ENCODE measurements at places on chromosomes 16 and 17.

- DNase-seq, result no peak
Observed at GRCh38 chr17:65323049-65323448, 185.9 kb downstream of the RGS9 start.

- no peak for DNase-seq
Observed at GRCh38 chr17:39777534-39778365, 40.0 kb downstream of the GRB7 start.

- no peak for DNase-seq
Observed at GRCh38 chr17:55757659-55758058, 6.8 kb downstream of the PCTP start.

GRCh38 chr17:81306491-81306890, 11.4 kb upstream of the SLC38A10 start:
- DNase-seq, result no peak

GRCh38 chr16:12283596-12283995, 307.1 kb downstream of the SNX29 start:
- DNase-seq, result no peak

DNA sequence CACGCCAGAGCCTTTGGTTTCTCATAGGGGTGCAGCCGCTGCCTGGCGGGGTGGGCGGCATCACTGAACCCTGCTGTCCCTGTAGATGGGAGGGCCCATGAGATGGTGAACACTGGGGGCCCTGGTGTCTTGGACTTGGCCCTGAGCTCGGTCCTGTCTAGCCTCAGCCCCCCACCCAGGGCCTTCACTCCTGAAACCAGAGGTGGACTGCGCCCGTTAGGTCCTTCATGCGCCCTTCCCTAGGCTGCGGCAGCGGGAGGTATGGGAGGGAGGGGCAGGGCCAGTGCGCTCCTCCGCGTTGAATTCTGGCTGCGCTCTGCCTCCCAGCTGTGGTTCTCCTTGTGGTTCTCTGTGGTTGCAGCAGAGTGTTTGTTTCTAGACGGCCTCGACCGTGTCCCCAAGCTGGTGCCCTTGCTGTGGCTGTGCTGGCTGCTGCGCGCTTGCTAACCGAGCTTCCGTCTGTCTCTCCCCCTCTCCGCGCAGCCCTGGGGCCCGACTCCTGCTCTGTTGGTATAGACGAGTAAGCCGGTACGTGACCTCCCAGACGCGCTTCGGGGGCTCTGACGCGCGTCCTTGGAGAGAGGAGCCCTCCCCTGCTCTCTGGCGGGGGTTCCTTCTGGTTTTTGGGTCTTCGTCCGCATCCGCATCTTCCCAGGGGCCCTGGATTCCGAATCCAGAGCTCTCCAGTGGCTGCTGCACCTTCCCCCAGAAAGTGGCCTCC, 7.4 kb upstream of the NUDT16L1 start:
- DNase-seq, result no peak

GRCh38 chr16:30068750-30069610, 3.4 kb downstream of the ALDOA start:
- no peak for DNase-seq

DNA sequence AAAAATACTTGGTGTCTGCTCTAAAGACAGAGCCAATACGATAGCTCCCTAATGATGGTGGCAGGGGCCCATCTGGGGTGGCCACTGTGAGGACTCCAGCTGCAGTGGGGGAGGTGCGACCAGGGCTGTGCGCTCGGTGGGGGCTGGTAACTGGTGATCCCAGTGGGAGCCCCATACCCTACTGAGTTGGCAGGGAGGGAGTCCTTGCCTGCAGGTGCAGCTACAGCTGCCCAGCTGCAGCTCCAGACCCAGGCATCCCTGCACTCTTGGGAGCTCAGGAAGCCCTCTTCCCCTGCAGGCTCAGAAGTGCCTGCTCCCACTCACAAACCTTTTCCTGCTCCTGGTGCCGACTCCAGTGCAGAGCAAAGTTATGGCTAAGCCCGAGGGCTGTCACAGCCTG, 31.2 kb upstream of the KIF2B start:
- DNase-seq, result no peak

DNA sequence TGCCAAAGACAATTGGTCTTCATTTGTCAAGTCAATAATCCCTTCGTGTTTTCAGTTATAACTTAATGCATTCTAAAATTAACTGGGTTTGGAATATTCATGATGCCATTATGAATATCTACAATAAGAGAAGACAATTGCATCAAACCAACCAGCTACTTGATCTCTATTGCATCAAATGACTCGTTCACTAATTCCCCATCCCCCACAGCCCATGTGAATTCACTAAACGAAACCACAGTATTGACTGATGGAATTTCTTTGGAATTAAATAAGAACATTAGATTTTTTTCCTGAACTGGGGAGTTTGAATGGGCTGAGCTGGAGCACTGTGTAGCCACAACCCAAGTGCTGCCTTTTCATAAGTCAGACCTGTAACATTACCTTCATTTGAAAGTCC, 65.3 kb downstream of the HS3ST3B1 start:
- DNase-seq, result no peak

DNA sequence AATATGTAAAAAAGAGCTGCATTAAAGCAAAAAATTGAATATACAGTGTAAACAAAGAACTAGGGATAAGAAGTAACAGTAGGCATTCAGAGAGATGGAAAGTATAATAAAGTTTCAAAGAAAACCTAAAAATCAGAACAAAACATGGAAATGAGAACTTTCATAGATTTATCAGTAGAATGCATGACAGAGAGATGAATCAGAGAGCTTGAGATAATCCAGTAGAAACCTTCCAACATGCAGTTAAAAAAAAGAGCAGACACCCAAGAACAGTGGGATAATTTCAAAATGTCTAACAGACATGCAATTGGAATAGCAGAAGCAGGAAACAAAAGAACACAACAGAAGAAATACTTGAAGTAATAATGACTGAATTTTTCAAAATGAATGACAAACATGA, 1384.2 kb downstream of the CDH11 start:
- no peak for DNase-seq

DNA sequence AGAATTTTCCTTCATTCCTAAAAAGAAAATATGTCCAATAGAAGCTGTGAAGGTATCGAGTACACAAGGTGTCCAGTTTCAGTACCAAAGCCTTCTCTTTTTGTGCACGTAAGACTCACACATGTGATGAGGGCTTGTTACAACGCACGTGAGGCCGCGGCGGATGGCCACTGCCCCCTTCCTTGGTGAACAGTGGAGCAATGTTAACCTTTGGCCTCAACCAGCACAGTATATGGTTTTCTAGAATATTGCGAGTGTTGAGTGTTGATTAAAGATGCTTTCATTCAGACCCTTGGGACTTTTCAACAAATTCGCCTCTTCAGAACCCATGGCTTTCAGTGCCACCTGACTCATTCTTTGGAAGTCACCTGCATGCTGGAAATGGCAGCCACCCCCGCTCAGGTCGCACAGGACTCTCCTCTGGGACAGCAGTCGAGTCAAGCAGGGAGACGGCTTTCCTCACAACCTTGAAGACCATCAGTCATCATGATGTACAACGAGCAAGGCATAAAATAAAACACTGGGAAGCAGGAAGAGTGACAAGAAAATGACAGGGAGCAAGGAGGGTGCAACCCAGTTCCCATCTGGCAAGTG, 14.5 kb downstream of the MAP1LC3B start:
- DNase-seq, result peak; percentile 11

DNA sequence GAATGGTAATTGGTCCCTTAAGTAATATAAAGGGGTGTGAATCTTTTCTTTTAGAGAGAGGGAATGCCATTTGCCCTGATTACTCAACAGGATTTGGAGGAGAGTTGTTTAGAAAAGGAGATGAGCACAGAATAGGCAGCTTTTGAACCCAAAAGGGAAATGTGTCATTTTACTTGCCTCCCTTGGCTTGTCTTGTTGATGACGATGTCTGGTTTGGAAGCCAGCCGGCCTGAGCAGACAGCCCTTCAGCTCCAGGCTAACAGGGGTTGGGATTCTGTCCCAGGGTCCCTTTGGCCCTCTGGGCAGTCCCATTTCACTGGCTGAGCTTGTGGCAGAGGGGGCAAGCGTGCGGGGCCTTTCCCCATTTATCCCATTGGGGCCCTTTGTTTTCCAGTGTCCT, 22.3 kb upstream of the PRKAR1A start:
- DNase-seq, result no peak

DNA sequence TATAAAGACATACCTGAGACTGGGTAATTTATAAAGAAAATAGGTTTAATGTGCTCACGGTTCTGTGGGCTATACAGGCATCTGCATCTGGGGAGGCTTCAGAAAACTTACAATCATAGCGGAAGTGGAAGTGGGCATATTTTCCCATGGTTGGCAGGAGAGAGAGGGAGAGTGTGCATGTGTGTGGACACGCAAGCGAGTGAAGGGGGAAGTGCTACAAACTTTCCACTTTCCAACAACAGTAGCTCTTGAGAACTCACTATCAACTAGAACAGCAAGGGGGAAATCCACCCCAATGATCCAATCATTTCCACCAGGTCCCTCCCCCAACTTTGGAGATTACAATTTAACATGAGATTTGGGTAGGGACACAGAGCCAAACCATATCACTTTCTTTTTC, 11.1 kb downstream of the TAOK1 start:
- DNase-seq, result no peak

DNA sequence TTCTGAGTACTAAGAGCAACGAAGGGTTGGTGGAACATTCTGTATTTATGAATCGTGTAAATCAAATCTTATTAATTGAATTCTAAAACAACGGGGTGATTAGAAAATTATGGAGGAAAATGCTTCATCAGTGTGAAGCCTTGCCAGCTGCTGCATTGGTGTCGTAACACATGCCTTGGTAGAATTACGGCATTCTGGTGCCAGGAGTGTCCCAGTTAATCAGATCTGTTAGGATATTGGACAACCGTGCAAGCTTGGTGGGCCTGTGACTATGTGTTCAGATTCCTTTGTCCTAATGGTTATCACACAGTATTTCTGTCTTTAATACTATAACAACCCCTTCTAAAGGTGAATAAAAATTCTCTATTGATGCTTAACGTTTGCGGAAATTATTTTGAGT, 44.2 kb upstream of the TANC2 start:
- no peak for DNase-seq

- no peak for DNase-seq
Observed at GRCh38 chr17:6085812-6086211, 15.6 kb downstream of the WSCD1 start.

DNA sequence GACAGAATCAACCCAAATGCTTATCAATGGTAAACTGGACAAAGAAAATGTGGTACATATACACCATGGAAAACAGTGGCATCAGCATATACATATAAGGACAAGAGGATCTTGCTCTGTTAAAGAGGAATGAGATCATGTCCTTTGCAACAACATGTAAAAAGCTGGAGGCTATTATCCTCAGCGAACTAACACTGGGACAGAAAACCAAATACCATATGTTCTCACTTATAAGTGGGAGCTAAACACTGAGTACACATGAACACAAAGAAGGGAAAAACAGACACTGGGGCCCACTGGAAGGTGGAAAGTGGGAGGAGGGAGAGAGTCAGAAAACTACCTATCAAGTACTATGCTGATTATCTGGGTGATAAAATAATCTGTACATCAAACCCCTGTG, 447.3 kb upstream of the MAF start:
- no peak for DNase-seq

DNA sequence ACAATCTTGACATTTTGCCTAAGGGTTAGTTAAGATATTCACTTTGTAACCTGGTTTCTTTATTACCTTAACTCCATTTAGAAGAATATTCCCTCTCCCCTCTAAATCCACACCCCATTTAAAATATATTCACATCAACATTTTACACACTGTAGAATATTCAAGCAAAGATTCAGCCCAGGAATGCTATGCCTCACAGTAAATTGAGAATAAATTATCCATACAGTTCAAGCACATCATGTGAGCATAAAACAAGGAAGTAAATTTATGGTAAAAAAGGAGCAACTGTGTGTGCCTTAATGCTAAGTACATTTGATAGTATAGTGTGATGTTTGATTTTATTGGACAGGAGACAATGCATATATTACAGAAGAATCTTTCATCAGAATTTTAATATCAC, 806.6 kb upstream of the KIF2B start:
- no peak for DNase-seq

GRCh38 chr17:5464717-5465507, 3.9 kb downstream of the DHX33 start:
- DNase-seq, result no peak

DNA sequence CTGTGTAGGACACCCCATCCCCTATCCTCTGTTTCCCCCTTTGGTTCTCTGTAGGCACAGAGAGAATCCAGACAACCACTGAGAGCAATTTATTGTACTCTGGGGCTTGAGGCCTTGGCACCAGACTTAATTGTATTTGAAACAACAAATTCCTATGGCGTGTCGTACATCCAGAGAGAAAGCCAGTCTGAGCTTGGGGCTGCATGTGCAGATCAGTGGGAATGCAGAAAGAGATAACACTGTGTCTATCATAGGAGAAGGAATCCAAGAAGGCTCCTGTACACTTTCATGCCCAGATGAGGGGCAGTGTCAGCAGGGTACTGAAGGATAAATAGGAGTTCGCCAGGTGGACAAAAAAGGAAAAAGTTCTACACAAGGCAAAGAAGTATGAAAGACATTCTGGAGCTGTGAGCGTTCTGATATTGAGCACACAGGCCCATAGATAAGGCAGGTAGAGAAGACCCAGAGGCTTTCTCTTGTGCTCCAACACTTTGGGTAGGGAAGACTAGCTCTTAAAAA, 22.0 kb upstream of the IL4R start:
- no peak for DNase-seq

- no peak for DNase-seq
Observed at GRCh38 chr17:18064053-18064452, 23.7 kb upstream of the DRG2 start.

DNA sequence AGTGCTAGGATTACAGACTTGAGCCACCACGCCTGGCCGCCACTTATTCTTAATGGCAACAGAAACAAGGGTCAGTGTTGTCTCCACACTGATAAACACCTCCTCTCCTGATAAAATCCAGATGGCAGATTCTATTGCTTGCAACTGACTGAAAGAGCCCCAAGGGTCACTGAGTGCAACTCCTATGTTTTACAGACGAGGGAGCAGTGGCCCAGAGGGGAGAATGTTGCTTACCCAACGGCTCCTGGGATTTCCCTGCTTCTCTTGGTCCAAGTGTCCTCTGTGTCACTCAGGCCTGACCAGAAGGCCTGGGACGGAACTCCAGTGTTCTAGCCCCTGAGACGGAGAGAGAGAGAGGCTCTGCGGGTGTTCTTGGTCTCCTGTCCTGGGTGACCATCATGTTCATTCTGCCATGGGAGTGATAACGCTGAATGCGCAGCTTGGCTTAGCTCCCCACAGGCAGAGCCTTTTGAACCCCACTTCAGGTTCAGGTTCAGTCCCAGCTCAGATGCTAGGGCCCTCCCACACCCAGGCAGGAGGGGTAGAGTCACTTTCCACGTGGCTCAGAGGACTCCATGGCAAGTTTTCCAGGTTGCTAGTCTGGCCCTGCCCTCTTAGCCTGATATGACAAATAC, 77.3 kb upstream of the NLRP1 start:
- DNase-seq, result no peak

- DNase-seq, result no peak
Observed at GRCh38 chr17:16950488-16950887, 21.4 kb downstream of the TNFRSF13B start.

GRCh38 chr17:30534298-30534697, 57.1 kb downstream of the GOSR1 start:
- DNase-seq, result no peak

All from left ventricle myocardium inferior (tissue), 1 donor.